ENCODE measurements at places on chromosomes 7 and 10. TPM values are rescaled to one million over a fixed set of nuclear protein-coding genes. Genes with fewer than 3 reads are reported as not detected.

GRCh38 chr7:128811631-128812430, 18.4 kb upstream of the FLNC start:
- no peak overlapping the region for H3K4me3 ChIP-seq
- H3K27ac ChIP-seq, result no peak overlapping the region
- no peak for DNase-seq
- peaks cover 11% of the 10 kb centered on the region for H3K36me3 ChIP-seq
- no peaks in the 10 kb centered on the region for H3K27me3 ChIP-seq
- no peaks in the 10 kb centered on the region for H3K4me1 ChIP-seq

- DNase-seq, result no peak
- H3K27ac ChIP-seq, result no peak overlapping the region
- no peak overlapping the region for H3K4me3 ChIP-seq
- H3K27me3 ChIP-seq, result no peaks in the 10 kb centered on the region
Observed at GRCh38 chr10:77687621-77688020, 50.0 kb upstream of the KCNMA1 start.

DNA sequence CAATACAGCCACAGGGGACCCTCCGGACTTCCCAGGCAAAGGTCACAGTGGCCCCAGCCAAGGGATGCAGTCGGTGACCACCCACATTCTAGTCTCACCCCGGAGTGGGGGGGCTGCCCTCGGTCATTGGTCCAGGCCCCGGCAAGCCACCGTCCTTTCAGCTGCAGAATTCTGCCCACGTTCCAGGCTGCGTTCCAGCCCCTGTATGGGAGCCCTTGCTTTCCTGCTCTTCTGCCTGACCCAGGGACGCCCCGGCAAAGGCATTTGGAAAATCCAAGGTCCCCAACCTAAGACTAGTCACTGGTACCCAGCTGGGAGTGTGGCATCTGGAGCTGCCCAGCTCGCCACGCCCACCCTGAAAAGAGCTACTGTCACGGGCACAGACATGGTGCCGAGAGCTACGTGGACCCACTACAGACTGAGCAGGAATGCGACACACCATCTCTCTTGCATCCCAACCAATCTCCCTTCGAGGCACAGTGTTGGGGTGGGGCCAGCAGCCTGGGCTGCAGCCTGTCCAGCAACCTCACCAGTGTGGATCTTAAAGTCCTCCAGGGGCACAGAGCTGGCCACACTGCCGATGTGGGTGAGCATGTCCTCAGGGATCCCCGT, 18.6 kb downstream of the OGDHL start:
- H3K36me3 ChIP-seq, result peaks cover 39% of the 10 kb centered on the region
- H3K27me3 ChIP-seq, result no peaks in the 10 kb centered on the region
- no peak overlapping the region for H3K4me3 ChIP-seq
- no peak for DNase-seq
- H3K27ac ChIP-seq, result no peak overlapping the region

Gene NDUFB2
- total RNA-seq, result 152 TPM

Gene WDFY4
- 0.25 TPM for total RNA-seq

GRCh38 chr7:151674161-151674920, 154.6 kb upstream of the RHEB start:
- no peaks in the 10 kb centered on the region for H3K36me3 ChIP-seq
- no peak for DNase-seq
- H3K4me1 ChIP-seq, result peaks cover 13% of the 10 kb centered on the region
- no peak overlapping the region for H3K27ac ChIP-seq
- no peaks in the 10 kb centered on the region for H3K27me3 ChIP-seq

Gene ZPBP
- total RNA-seq, result not detected

Gene SUV39H2
- 41.4 TPM for total RNA-seq

DNA sequence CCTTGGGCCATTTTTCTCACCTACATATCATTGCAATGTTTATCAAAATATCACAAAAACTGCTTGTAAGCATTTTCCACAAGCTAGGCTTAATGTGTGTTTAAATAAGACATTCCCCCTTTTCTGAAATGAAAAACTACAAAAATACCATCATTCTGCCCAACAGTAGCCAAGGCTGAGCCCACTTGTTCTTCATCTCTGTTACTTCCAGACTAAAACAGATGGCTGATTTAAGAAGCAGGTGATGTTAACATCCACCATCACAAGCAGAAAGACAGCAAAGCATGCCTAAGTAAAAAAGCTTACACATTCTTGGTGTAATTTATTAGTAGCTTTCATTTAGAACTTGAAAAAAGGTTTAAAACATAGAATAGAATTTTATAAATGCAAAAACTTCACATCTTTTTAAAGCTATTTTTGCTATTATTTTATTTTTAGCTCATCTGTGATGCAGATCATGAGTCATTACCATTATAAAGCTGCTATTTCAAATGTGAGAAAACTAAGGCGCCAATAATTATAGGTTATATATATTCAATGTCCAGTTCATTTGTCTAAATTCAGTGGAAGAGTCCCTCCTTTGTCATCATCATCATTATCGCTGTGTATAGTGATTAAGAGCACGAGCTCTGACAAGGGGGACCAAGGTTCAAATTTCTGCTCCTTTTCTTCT, 109.4 kb downstream of the RELN start:
- no peaks in the 10 kb centered on the region for H3K27me3 ChIP-seq
- peaks cover 10% of the 10 kb centered on the region for H3K4me1 ChIP-seq
- H3K27ac ChIP-seq, result no peak overlapping the region
- DNase-seq, result no peak
- H3K4me3 ChIP-seq, result no peak overlapping the region
- H3K36me3 ChIP-seq, result no peaks in the 10 kb centered on the region

- H3K4me1 ChIP-seq, result no peaks in the 10 kb centered on the region
- H3K27ac ChIP-seq, result no peak overlapping the region
Observed at GRCh38 chr10:4262870-4263600, 478.0 kb upstream of the KLF6 start.

- no peak for DNase-seq
- no peak overlapping the region for H3K4me3 ChIP-seq
- no peak overlapping the region for H3K27ac ChIP-seq
- no peaks in the 10 kb centered on the region for H3K27me3 ChIP-seq
Observed at GRCh38 chr7:123658023-123658422, 2.4 kb downstream of the LMOD2 start.

Gene KIAA1549
- total RNA-seq, result 18.7 TPM

GRCh38 chr10:94131885-94132284, 138.2 kb downstream of the PLCE1 start:
- DNase-seq, result no peak
- H3K4me3 ChIP-seq, result no peak overlapping the region
- H3K27me3 ChIP-seq, result no peaks in the 10 kb centered on the region
- no peaks in the 10 kb centered on the region for H3K36me3 ChIP-seq
- H3K4me1 ChIP-seq, result no peaks in the 10 kb centered on the region

Data from WTC11 (cell line).